Jurkat, Clone E6-1 (cell line): ENCODE measurements at places on chromosomes 2 and 18.
A peak's percentile ranks its signal among the peaks of the same experiment; 100 is the strongest.

DNA sequence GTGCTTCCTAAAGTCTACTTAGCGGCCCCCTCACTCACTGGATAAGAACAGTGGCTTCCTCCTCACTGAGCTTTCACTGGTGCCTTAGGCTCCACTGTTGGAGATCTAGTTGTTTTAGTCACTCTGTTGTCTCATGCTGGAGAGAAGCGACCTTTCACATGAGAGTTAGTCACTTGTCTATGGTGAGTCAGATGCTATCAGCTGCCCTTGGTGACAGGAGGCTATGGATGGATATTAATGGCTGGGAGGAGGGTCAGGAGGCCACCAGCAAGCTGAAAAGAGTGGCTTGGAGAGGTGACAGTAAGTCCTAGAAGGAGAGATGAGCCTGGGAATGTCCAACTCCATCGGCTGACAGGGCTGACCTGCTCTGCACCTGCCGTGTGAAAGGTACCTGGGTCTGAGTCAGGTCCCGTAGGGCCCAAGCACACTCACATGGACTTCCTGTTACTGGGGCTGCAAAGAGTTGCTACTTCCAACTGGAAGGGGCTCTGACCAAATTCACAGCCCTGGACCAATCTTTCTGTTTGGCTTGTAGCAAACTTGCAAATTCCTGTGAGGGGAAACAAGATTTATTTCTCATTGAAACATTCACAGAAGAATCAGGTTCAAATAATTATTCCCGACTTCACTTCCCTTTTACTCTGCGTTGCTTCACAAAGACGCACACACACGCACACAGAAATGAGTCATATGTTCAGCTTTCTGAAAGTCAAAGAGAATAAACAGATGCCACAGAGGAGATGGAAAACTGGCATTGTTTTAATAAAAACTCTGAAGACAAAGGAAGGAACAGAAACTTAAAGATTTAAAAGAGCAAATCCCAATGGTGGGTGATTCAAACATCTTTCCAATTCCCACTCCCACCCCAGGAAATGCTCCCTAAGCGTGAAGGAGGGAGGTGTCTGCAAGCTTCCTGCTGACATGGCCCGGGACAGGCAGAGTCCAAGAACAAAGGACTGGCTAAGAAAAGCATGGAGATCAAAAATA, 203.5 kb upstream of the TWIST2 start:
- DNase-seq: no peak

DNA sequence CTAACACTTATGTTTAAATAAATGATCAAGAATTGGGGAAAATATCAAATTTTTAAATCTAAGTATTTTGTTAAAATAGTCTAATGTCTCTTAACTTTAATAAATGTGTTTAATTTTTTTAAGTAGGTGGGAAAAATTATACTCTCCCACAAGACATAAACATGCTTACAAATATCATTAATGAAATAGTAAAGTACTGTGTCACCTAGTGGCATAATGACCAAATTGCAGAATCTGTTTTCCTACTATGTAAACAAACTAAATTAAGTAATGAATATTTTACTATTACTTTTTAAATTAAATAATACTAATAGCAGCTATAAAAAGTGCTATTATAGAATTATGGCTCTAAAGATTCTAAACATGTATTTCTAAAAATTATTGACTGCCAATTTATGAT, 52.0 kb upstream of the CHAC2 start:
- DNase-seq: no peak

GRCh38 chr18:78632111-78632541, 347.5 kb upstream of the SALL3 start:
- DNase-seq: no peak

DNA sequence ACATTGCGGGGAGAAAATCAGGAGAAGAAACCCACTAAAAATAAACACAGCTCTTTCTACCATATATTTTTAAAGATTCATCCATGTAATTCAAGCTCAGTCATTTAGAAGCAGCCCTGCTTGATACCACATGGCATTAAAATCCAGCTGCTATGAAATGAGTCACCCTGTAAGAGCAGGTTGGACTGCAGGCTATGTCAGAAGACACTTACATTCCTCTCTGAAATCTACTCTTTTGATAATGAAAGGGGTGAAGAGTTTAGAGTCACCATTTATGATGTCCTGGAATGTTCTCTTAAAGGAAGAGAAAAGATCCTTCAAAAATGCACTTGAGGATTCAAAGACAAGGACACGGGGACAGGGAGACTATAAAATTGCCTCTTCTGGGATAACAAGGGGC, 100.6 kb upstream of the APCDD1 start:
- DNase-seq: no peak

GRCh38 chr2:29628862-29629261, 292.5 kb downstream of the ALK start:
- DNase-seq: no peak

DNA sequence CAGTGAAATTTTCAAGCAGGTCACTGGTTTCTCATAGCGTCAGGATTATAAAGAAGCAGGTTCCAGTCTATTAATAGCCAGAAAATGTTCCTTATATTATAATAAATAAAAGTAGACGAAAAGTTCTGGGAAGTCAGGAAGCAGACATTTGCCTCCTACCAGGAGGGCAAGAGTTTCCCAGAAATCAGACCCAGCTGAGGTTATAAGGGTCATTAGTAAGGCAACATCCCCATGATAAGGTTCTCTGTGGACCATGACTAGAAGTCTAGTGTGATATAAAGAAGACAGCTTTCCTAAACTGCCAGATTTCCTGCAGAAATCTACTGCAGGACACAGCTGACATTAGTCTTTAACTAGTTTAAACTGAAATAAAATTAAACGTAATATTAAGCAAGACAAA, 210.1 kb upstream of the STK17B start:
- no peak for DNase-seq

DNA sequence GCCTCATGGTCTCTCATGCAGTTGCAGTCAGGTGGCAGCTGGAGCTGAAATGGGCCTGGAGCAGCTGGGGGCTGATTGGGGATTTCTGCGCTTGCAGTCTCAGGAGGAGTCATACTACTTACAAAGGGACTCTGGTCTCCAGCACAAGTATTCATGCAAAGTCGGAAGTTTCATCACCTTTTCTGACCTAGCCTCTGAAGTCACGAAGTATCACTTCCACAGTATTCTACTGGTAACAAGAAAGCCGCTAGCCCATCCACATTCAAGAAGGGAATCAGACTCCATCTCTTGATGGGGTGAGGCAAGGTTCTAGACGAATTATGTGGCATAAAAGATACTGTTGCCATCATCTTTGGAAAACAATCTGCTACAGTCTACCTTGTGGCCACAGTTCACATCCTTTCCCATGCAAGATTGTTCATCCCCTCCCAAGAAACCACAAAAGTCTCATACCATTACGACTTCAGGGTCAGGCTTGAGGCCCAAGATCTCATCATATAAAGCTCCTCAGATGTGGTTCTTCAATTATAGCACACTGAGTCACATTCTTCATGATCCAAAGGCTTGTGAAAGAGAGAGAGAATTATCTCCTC, 95.3 kb downstream of the SMC6 start:
- DNase-seq: peak; percentile 41

GRCh38 chr2:160694631-160695030, 201.0 kb upstream of the RBMS1 start:
- no peak for DNase-seq

- no peak for DNase-seq
Measured at GRCh38 chr2:233002829-233003657, 10.0 kb downstream of the NGEF start.

DNA sequence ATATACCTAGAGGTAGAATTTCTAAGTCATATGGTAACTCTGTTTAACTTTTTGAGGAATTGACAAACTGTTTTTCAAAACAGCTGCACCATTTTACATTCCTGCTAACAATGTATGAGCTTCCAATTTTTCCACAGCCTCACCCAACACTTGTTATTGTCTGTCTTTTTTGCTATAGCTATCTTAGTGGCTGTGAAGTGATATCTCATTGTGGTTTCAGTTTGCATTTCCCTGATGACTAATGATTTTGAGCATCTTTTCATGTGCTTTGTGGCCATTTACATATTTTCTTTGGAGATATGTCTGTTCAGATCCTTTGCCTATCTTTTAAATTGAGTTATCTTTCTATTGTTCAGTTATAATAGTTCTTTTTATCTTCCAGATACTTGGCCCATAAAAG, 273.8 kb downstream of the AGPS start:
- peak; percentile 37 for DNase-seq

- DNase-seq: peak; percentile 98
Measured at GRCh38 chr2:174593574-174594203, 3.9 kb downstream of the WIPF1 start.

GRCh38 chr2:189249171-189249570, 69.6 kb upstream of the COL5A2 start:
- no peak for DNase-seq

DNA sequence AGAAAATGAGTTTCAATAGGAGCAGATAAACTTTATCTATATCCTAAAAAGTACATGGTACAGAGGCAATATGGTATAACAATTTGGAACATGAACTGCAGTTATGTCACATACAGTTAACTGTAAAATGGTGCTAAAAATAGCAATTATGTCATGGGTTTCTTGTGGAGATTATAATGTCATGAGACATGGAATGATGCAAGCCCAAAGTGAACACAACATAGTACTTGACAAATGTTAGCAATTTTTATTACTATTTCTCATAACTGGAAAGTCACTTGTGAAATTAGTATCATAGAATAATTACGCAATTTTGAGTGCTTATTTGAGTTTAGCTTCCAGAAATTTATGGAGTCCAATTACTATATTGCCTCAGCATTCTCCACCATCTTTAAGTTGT, 1263.4 kb downstream of the DSC3 start:
- DNase-seq: no peak

DNA sequence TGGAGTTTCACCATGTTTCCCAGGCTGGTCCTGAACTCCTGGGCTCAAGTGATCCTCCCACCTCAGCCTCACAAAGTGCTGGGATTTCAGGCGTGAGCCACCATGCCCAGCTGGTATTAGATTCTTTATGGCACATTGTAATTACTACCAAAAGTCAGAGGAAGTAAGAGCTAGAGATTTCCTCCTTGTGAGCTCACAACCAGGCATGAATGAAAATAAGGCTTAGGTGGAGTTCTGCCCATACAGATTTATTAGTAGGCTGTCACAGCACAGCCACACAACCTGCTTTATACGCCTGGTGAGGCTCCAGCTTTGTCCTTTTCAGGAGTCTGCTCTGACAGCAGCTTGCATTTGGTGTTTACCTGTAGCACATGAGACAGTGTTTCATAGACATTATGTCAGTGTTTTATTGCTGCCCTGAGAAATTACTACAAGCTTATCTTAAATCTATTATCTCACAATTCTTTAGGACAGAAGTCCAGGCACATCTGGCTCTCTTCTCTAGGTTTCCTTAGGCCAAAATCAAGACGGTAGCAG, 156.6 kb downstream of the TANC1 start:
- DNase-seq: no peak

DNA sequence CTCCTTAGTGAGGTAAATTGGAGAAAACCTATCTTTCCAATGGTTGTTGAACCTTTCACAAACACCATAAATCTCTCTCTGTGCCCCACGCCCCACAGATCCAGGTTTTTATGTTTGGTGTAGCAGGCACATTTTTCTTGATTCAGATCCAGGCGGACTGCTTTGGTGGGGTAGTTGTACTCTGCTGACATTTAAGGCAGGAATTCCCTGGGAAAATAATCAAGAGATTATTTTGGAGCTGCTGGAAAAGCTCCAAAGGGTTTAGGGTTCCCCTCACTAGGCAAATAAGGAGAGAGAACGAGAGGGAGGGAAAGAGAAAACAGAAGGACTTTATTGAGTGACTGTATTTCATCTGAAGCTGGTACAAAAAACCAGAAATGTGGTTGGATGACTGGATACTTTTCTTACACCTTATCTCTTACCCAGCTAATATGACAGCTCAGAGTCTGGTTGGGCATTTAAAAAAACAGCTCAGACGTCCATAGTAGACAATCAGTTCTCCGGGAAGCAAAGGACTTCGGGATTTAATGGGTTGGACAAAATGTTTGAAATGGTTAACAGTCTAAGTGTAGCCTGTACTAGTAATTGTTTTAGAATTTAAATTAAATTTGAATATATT, 3.6 kb upstream of the AQP4 start:
- no peak for DNase-seq

DNA sequence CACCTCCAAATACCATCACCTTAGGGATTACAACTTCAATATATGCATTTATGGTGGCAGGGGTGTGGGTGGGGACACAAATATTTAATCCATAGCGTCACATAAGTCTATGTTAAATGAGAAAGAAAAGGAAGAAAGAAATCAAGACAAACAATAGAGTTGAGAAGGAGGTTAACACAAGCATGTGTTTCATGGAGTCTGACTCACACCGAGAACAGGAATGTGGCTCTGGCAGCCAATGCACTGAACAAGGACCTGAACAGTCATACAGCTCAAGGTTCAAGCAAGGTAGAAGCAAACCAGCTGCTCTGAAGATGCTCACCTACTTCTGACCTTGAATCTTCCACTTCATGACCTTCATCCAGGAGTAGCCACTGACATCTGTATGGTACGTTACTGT, 36.2 kb upstream of the LPIN1 start:
- DNase-seq: no peak

DNA sequence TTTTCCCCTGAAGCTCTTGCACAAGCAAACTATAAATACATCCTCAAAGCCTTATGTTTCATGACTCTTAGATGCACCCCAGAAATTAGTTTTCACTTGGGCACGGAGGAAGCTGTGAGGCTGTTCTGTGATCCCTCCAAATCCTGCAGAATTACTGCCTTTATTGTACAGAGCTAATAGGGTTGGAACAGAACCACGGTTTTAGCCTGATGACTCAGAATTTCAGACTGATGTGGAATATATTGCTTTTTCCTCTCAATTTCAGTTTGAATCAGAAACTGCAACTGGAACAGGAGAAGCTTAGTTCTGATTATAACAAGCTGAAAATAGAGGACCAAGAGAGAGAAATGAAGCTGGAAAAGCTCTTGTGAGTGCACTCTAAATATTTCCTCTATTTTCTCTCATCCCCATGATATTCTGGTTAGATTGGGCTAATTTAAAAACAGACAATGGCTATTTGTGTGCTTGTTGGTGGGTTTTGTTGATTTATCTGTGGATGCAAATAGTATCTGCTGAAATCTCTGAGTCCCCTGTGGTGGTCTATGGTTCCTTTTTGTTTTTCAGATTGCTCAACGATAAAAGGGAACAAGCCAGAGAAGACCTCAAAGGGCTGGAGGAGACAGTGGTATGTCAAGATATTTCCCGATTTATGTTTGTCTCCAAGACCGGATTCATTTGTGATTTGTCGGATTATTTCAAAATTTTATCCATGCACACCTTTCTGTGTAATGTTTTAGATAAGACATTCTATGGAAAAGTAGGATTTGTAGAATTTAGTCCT, 38.2 kb upstream of the LYPD6B start:
- no peak for DNase-seq

GRCh38 chr2:20186078-20186854, 38.7 kb downstream of the SDC1 start:
- no peak for DNase-seq

DNA sequence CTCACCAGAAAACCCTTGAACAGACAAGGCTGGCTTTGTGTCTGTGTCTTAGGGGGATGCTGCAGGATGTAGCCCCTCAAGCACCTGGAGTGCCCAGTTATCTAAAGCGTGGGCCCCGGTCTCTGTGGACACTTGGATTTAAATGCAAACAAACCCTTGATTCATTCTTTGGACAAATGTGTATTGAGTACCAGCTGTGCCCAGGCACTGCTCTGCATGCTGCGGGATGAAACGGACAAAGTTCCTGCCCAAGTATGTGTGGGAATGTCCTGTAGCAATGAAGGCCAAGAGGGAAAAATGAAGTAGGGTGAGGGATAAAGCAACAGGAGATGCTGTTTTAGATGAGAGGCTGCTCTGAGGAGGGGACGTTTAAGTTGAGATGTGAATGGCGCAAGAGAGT, 53.9 kb downstream of the BOLA3 start:
- DNase-seq: no peak

GRCh38 chr2:1593371-1594122, 150.8 kb downstream of the PXDN start:
- DNase-seq: peak; percentile 68
